Memory B cell (primary cell): ENCODE measurements at places on chromosomes 1 and 21.

GRCh38 chr1:45490121-45490625 is 790 bp downstream of the TESK2 start:
- DNase-seq, result no peak

GRCh38 chr1:176460544-176461336 is 2.2 kb upstream of the PAPPA2 start:
- DNase-seq, result no peak

DNA sequence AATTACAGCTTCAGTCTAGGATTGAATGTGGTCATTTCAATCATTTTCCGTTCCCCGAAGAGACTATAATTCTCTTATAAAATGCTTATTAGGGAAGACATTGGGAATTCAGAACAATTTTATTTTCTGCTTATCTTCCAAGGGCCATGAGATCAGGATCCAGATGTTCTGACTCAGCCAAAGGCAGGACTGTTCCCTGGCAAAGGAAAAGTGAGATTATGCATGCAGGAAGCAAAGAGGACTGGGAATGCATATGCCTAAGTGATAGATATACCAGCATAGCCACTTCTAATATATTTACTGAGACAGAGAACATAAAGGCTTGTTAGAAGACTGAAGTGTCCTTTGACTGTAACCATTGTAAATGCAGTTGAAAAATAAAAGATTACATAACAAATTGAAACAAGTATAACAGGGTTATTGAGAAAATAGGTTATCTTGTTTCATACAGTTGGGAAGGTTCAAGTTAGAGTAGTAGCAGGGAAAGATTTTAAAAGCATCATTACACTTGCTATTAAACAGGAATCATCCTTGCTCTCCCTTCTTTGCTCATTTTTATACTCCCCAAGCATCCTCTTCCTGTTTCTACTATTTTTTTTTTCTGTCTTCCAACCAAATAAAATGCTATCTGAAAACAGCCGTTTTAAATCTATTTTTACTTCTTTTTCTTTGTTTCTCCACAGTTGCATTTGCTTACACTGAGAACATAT is 439.6 kb upstream of the ADAMTS5 start:
- DNase-seq, result no peak

DNA sequence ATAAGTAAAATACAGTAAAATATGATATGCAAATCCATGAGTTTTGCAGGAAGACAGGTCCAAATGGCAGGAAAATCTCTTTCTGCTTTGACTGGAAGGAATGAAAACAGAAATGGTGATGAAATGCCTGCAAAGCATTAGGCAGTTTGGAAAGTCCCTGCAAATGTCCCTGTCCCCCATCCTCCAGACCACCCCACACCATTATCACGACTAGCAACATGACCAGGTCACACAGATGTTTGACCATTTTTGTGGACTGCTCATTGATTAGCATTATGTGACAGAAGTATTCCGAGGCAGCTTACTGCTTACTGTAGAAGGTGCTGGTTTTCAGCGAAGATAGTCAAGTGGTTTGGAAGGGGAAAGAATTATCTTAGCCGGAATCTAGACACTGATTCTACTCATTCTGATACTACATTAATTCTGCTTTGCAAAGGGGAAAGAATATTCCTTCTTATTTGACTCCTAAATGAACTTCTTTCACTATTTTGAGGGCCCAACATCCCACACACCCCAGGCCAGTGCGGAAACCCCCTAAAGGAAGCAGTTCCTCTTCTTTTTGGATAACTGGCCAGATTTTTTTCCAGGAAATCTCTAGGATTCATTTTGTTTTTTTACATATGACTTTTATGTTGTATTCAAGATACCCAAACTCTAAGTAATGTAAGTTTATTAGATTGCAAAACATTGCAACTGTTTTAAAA is 9.5 kb upstream of the CR2 start:
- DNase-seq, result no peak

DNA sequence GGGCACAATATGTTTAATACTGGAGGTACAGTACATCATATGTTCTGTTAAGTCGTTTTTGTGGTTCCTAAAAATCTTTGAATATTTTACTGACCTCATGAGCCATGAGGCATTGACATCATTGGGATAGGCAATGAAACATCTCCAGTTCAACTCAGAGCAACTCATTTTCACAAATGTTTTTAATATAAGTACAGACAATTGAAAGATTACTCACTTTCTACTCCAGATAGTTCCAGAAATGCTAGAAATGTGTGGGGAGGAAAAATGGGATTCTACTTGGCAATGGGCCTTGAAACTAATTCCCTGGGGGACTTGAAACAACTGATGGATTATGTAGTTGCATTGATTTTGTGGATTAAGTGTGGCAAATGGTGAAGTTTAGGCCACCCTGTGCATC is 7.2 kb upstream of the C8B start:
- no peak for DNase-seq

DNA sequence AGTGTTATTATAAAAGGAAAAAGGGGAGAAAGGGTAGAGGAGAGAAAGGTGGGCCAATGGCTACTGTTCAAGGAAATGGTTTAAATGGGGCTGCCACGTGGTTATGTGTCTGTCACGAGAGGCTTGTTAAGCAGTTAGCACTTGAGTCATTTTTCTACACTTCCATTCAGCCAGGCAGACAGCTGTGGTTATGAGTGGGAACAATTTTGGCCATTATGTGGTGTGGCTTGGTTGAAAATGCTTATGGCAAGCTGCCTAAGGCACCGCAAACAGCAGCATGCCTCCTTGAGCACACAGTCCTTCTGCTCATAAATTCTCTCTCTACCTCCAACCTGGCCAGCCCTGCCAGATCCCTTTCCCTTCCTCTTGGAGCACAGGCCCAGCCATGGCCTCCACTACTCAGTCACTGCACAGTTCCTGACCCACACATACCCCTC is 3.2 kb upstream of the SRM start:
- DNase-seq, result no peak

GRCh38 chr1:96973605-96974004 is 252.0 kb downstream of the PTBP2 start:
- no peak for DNase-seq

- DNase-seq, result no peak
Observed at GRCh38 chr1:31295874-31296485, 608 bp downstream of the SNRNP40 start.

DNA sequence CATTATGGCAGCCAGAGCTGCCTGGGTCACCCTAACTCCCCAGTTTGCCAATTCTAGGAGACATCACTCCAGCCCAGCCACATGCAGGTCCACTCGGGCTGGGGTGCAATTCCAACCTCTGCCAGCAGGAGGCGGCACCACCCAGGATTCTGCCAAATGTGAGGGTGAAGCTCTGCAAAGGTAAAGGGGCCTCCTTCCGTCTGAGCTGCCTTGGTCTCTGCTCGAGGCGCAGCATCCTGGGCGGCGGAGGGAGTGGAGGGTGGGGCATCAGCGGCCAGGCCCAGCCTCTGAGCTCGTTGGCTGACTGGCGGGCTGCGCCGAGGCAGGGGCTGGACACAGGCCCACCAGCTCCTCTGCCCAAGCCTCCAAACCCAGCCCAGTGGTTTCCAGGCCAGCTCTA is 63.8 kb downstream of the ARHGEF16 start:
- DNase-seq, result peak; percentile 36

- DNase-seq, result no peak
Observed at GRCh38 chr21:16590186-16590585, 860.4 kb downstream of the USP25 start.

DNA sequence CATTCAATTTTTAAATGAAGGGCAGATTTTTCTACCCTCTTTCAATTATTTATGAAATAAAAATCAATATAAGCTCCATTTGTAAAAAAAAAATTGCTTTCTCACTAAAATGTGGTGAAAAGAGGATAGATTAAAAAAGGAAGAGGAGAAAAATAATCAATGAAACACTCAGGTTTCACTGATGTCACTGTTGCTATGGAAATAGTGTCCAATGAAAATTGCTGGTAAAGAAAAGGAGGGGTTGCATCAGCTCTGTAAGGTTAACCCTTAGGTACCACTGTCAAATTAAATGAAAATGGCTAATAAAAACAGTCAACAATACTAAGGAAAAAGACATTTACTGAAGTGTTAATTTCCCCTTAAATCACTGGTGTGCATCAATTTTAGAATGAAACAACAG is 91.6 kb upstream of the TTC39A start:
- no peak for DNase-seq

DNA sequence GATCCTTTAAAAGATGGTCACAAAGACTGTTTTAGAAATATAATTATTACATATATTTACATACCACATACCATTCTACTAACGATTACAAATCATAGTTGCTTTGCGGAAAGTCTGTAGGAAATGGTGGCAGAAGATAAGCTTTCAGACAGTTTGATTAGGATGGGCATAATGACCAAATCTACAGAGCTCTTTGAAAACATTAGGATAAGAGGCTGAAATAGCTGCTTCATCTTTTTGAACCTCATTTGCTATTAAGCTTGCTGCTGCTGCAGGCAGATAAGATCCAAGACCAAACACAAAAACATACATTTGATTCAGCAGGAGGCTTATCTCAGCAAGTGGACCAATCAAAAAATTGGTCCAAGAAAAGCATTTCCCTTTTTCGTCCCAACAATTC is 47.1 kb downstream of the DDAH1 start:
- DNase-seq, result no peak

DNA sequence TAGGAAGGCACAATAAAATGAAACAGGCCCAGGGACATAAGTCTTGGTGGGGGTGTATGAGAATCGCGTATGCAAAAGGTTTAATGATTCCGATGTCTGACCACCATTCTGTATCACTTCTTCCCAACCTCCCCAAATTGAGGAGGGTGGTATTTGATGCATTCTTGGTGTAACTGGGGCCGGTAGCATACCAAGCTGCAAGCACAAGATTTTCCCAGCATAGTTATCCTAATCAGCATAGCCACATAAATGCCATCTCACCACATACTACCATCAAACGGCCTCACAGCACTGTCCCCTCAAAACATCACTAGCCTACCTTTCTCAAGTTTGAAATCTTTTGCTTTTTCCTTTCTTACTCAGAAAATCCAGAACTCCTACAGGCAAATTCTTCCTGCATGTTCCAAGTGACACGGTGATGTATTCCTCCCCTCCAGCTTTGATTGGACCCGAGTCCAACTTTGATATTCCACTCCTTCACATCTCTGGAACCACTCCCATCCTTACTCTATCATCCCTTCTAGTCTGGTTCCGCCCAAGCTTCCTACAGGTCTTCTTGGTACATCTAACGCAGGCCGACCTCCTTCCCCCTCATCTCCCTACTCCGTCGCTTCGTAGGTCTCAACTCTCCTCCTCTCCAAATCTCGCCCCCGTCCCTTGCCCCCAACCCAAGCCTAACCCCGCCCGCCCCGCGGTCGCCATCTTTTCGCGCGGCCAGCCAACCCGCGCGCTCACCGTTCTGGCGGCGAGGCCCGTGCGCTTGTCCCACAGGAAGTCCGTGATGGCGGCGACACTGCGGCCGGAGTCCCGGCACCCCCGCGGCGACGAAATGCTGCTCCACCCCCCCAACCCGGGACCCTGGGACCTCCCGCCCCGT is 600 bp downstream of the CLK2 start:
- DNase-seq, result no peak

DNA sequence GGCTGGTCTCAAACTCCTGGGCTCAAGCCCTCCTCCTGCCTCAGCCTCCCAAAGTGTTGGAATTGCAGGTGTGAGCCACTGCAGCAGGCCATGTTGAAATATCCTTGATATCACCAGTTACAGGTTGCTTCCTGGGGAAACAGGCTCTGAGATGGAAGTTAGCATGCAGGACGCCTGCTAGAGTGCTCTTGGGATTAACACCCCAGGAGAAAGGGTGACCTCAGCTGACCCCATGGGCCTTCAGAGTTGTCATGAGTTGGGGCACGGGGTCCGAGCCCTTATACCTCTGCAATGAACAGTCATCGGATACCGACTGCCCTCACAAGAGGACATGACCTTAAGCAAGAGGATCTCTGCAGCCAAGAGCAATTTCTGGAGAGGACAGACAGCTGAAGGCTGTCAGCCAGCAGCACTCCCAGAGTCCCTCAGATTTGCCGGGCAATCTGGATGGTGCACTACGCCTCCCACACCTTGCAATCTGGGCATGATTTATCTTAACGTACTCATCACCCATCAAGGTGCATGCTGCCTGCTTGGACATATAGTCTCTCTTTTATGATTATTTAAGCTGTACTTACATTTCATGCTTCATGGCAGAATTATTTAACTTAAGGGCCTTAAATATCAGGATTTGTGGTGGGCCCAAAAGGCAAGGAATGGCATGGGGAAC is 134.6 kb downstream of the ADSS2 start:
- DNase-seq, result no peak

DNA sequence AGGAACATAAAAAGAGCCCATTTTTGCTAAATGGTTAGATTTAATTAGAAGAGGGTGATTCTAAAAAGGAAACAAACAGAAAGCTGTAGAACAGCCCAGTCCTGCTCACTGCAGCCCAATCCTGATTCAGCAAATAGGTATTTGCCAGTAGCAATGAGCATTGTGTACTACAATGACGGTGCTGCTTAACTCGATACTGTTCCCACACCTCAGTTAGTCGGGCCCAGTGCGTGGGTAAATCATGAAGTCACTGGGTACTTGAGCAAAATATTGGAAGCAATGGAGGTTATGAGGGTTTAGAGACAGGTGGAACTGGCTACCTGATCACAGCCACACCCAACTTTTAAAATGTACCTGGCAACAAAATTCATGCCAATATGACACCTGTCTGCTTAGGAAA is 101.5 kb upstream of the ADGRL2 start:
- DNase-seq, result no peak

- no peak for DNase-seq
Observed at GRCh38 chr1:31650161-31651088, 5.7 kb upstream of the PEF1 start.

- DNase-seq, result peak; percentile 60
Observed at GRCh38 chr1:26289158-26290059, 9.5 kb downstream of the SH3BGRL3 start.

DNA sequence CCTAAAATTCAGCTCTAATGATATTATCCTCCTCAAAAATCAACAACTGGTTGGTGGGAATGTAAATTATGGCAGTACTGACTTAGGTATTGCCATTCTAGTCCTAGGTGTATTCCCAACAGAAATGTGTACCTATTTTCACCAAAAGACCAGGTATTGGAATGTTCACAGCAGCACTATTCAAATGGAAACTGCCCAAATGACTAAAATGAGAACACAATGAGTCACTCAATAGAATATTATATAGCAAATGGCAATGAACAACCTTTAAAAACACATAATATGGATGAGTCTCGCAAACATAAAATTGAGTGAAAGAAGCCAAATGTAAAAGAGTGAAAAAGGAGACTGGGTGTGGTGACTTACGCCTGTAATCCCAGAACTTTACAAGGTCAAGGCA is 44.9 kb downstream of the GADD45A start:
- DNase-seq, result no peak

DNA sequence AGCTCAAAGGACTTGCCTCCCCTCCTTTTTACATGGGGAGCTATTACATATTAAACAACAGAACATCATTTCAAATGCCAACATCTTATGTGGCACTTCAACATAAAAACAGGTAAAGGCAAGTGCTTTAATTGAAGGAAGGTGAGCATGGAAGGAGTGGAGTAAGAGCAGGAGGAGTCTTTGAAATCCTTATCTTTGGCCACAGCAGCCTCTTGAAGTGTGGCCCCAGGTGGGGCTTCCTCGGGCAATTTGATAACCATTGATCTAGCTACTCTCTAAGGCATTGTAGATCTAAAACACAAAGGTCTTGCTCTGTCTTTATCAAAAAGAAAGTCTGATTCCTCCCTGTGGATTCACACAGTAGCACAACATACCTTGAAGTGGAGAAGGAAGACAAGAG is 70.9 kb upstream of the PPP2R5A start:
- no peak for DNase-seq
